ENCODE measurements at places on chromosomes 3 and 15.

- no peak for DNase-seq
These were observed 25.2 kb downstream of the FEM1B start for GRCh38 chr15:68302729-68303128.

DNA sequence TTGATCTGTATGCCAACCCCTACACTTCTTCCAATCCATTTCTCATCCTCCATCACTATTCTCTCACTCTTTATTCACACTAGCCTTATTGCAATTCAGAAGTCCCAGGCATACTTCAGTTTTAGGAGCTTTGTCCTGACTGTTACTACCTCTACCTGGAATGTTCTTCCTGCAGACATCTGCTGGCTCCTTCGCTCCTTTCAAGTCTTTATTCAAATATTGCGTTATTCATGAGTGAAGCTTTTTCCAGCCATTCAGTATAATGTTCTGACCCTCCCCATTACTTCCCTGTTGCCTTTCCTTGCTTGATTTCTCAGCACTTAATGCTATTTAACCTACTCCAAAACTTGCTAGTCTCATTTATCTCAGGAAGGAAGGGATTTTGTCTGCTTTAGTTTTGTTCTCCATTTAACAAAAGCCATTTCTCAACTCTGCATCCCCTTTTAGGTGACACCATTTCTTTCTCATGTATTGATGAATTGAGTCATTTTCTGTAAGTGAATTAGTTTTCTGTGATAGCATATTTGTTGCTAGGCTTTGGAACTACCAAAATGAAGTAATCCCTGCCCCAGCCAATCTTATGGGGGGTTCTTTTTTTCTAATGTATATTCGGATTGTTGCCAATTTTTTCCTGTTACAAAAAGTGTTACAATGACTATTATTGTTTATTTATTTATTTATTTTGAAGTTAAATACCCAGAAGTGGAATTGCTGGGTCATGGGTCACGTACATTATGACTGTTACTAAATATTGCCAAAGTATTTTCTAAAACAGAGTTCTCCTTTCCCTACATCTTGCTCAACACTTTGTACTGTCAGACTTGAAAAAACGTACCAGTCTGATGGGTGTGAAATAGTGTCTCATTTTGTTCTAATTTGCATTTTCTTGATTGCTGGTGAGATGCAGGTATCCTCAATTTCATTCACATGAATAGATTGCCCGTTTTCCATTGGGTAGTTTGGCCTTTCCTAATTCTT is 9.4 kb downstream of the ATP11B start:
- DNase-seq = no peak

DNA sequence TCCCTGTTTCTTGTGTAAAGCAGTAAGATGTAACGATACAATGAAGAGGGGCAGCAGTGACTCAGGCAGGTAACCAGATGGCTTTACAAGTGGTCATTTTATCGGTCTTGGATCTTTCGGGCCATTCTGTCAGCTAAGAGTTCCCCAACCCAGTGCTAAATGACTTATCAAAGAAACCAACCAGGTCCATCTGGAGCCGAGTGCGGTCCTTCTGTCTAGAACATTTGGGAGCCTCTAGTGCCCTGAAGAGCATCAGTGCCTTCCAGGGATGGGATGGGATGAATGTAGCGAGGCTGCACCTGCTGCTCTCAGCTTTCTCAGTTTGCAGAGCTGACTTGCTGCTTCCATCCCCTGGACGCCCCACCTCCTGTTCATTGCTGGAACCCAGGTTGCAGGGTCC is 131.7 kb upstream of the AGBL1 start:
- no peak for DNase-seq

DNA sequence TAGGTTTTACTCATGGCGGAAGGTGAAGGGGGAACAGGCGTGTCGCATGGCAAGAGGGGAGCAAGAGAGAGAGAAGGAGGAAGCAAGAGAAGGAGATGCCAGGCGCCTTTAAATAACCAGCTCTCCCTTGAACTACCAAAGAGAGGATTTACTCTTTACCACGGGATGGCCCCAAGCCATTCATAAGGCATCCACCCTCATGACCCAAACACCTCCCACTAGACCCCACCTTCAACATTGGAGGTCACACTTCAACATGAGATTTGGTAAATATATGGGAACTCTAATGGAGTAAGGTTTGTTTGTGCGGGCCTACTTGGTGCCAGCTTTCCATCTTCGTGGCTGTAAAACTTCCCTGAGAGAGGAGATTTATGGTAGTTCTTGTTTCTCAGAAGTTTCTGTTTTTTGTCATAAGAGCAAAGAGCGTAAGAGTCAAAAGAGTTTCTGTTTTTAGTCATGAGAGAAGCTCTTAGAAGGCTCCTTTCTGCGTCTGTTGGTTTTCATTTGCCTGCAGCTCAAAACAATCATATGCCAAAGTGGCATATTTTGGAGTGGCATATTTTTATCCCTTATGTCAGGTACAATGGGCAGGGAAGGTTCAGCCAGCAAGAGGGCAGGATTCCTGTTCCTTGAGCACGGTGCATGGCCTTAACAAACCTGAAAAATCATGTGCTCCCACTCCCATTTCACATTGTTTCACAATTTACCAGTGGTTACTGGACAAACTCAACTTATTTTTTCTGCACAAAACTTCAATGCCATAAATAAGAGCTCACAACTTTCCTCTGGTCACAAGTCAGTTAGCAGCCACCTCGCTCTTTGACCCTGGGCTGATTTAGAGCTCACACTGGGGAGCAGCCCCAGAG is 12.5 kb downstream of the PML start:
- no peak for DNase-seq

DNA sequence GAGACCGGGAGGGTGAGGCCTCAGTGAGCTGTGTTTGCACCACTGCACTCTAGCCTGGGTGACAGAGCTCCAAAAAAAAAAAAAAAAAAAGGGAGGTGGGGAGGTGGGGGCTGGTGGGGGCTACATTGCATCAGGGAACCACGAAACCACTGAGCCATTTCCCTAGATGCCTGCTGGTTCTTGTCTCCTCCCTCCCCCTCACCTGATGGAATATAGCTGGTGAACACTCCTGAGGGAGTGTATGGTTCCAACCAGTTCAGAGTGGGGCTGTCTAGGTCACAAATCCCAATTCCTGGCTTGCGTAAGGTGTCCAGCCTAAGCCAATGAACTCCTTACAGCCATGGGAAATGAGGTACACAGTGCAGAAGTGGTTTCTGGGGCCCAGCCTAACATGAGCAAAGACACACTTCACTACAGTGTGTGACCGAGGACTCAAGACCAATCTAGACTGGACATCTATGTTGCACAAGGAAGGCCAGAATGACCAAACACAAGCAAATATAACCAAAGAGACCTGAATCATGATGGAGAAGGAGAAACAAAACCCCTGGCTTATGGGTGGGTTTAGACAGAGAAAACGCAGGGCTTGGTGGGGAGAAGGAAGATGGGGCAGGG is 39.1 kb upstream of the OSBPL11 start:
- no peak for DNase-seq

DNA sequence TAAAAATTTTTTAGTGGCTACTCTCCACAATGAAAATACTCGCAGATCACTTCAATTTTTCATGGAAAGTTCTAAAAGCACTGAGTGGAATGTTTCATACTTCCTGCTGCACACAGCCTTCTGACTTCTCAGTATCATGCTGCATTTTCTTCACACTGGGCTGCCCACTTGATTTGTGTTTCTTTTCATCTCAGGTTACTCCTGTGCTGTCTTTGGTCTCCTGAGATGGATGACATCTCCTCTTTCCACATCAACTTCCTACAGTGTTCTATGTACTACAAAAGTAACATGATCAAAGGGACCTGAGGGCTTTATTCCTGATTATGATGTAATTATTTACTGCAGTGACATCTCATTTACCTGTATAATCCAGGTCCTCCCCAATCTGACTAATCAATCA is 927.7 kb downstream of the ROBO2 start:
- no peak for DNase-seq

GRCh38 chr3:67349551-67350174 is 304.7 kb downstream of the SUCLG2 start:
- DNase-seq = no peak

GRCh38 chr3:161239700-161240099 is 18.6 kb downstream of the NMD3 start:
- DNase-seq = no peak

DNA sequence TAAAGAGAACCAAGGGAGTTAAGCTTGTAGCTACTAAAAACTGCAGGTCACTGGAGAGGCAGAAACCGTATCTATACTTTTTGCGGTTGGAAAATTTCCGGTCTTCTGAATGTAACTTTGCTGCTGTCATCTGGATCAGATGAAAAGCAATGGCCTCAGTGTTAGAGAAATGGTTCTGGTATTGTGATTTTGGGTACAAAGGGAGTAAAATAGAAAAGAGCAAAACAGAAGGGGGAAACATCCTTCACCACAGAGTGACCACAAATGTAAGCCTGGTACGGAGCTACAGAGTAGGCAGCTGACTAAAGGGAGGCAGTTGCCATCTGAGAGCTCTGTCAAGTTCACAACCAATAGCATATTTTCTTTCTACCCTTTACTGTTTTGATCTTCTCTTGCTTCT is 5.6 kb downstream of the CD96 start:
- peak; percentile 69 for DNase-seq

DNA sequence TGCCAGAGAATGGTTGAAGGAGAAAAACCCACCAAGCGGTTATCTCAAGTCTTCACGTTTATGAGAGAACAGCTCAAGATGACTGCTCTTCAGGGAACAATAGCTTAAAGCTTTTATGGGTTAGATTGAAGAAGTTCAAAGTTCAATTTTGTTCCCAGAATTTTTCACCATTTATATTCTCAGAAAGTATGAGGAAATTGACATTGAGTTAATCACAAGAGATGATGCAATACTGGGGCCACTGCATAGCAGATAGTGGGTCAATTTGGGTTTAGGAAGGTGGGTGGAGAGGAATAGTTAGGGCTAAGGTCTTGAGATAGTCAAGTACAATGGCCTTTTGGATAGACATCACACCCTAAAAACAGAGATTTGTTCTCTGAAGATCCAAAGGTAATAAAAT is 539.3 kb downstream of the SQOR start:
- no peak for DNase-seq

DNA sequence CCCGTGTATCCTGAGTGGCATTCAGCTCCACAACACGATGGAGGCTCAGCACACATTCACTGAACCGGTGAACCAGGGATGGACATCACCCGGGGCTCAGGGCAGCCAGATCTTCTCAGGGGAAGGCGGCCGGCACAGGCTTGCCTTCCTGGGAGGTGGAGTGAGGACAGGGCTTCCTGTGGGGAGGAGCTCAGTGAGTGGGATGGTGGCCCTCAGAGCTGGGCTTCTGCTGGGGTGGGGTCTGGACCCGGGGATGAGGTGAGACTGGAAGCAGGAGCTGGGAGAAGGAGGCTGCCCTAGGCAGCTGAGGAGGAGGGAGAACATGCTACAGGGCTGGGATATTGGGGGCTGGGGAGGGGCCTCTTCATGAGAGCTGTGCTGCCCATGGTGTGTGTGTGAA is 58.5 kb upstream of the PRR23E start:
- DNase-seq = no peak

- DNase-seq = no peak
These were observed 1216.0 kb upstream of the ALCAM start for GRCh38 chr3:104150724-104151123.

DNA sequence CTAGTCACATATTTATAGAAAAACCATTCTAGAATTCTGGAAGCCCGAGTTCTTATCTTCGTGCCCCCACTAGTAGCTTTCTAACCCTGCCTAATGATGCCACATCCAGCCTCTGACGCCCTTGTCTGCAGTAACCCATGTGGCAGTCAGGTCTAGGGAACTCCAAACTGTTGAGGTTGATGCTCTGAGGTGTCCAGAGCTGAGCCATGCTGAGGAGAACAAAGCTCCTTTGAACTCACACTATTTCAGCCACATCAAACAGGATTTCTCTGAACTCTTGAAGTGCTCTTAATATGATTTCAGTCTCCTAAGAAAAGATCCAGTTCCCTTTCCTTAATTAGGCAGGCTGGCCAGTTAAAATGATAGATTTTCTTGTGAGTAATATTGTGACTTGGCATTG is 150.5 kb upstream of the ST8SIA2 start:
- no peak for DNase-seq

DNA sequence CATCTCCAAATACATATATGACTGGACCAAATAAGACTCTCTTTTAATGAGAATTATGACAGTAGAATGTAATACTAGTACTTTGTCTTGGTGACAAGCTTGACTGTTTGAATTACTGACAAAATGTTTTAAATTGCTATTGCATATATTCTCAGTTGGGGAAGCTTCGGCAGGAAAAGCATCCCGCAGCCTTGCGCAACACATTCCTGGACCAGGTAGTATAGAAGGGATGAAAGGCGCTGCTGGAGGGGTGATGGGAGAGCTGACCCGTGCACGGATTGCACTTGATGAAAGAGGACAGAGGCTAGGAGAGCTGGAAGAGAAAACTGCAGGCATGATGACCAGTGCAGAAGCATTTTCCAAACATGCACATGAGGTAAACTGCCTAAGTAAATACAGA is 127.6 kb downstream of the POLQ start:
- no peak for DNase-seq

DNA sequence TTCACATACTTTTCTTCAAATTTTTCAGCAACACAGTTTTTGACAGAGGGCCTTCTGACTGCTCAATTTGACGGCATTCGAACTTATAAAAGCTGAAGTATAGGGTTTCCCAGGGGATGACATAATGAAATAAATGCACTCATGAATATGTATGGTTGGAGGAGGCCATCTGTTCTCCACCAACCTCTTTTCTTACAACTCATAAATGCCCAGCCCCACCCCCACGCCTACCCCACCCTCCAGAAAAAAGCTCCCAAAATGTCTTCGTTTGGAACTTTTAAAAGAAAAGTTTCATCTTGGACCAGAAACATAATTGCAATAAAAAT is 211.6 kb upstream of the LRRN1 start:
- no peak for DNase-seq

GRCh38 chr3:16252243-16252978 is 12.3 kb downstream of the DPH3 start:
- no peak for DNase-seq

DNA sequence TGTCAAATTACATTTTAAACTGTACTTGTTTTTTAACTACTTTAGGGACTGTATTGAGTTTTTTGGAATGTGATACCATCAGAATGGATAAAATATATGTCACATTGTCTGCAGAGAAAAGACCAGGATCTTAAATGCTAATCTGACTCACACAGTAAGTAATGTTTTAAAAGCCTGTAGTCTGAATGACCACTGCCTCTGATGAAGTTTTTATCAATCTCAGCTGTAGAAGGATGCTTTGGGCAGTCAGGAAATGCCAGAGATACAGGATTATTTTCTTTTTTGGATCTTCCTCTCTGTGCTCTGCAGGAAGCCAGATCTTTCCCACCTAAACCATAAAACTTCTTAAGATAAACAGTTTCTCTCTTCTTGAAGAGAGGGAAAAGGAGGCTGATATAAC is 73.1 kb upstream of the PRTG start:
- DNase-seq = no peak

- DNase-seq = no peak
These were observed 246.8 kb downstream of the NLGN1 start for GRCh38 chr3:173644086-173645082.
